ENCODE measurements at places on chromosomes 13 and 19. TPM values are rescaled to one million over a fixed set of nuclear protein-coding genes. Genes with fewer than 3 reads are reported as not detected.

The CBARP gene
- 3.7 TPM for total RNA-seq

- DNase-seq = no peak
These were observed 56.9 kb upstream of the TEX29 start for GRCh38 chr13:111263566-111263965.

DNA sequence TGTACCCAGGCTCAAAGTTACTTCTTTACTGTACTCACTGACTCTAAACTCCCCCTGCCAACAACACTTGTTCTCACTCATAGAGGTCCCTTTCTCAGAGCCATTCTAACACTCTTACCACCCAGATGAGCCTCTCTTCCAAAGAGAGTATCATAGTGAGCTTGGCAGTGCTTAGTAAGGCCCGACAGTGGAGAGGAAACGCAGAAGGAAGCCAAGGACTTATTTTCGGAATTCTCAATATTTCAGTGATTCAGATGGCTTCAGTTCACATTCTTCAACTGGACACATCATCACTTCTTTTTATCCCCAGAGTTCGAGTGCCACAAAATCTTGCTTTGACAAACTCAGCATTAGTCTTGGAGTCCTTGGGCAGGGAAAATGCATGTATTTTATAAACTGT is 285.9 kb downstream of the DNAJC15 start:
- no peak for DNase-seq

DNA sequence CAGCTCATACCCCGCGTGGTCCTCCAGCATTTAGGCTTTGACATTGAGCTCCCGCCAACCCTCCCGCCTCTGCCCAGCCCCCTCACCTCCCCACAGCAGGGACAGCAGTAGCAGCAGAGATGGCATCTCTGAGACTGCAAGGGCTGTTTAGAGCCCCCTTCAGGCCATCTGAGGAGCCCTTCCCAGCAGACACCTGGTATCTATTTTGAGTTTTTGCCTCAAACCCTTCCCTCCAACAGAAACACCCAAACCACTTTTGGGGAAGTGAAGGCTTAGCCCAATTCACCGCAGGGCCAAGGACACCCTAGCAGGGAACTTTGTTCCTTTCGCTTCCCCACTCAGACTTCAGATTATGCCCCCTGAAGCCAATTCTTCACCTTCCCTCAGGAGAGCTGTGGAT is 6.3 kb upstream of the ZNF175 start:
- no peak for DNase-seq

Data from aorta (tissue), 5 donors.